ENCODE measurements at places on chromosomes 1 and 21.
A peak's percentile ranks its signal among the peaks of the same experiment; 100 is the strongest.

GRCh38 chr1:221012120-221012519 is 132.9 kb downstream of the HLX start:
- no peak for DNase-seq

DNA sequence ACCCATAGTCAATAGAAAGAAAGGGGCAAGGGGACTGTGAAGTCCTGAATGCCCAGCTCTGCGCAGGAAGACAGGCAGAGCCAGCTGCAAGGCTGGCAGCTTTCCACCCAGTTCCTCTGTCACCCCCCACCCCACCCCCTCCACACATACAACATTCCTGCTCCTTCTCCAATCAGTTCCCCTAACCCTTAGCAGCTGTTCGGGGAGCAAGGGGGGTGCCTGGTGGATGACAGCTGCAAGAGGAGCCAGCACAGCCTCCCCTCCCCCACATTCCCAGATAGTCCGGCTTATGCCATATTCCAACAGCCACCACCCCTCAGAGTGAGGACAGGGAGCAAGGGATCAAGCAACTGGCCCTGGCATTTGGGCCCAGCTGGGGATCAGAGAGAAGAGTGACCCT is 9.7 kb downstream of the ARHGEF2 start:
- no peak for DNase-seq

GRCh38 chr1:36464605-36465393 is 615 bp upstream of the MRPS15 start:
- no peak for DNase-seq

GRCh38 chr21:19535356-19535755 is 1131.8 kb upstream of the TMPRSS15 start:
- no peak for DNase-seq

GRCh38 chr1:156601122-156601830 is at the start of gene GPATCH4:
TSS of gene GPATCH4 (minus strand) at chr1:156601479.
- DNase-seq = peak; percentile 81

GRCh38 chr1:43082740-43083139 is 89.3 kb downstream of the EBNA1BP2 start:
- DNase-seq = no peak

- no peak for DNase-seq
These were observed 54.5 kb downstream of the ATP5PO start for GRCh38 chr21:33861125-33861524.

DNA sequence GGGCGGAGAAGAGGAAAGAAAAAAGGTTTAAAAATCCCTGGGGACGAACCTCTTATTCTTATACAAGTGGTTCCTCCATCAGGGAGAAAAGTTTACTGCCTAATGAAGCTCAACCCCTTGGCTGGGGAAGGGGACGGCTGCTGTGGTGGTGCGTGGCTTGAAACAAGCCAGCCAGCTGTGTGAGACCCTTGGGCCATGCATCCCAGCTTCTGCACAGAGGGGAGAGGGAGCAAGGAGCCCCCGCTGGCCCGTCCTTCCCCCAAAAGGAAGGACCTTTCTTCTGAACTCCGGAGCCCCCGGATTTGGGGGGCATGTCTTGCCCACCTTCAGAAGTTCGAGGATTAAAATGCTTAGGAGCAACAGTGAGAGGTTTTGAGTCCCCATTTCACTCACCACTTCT is 67.3 kb downstream of the STUM start:
- no peak for DNase-seq

GRCh38 chr1:39141925-39142324 is 62.6 kb upstream of the MACF1 start:
- DNase-seq = no peak

Data from CD8-positive, alpha-beta T cell (primary cell).